ENCODE measurements at places on chromosomes 6 and 20.

DNA sequence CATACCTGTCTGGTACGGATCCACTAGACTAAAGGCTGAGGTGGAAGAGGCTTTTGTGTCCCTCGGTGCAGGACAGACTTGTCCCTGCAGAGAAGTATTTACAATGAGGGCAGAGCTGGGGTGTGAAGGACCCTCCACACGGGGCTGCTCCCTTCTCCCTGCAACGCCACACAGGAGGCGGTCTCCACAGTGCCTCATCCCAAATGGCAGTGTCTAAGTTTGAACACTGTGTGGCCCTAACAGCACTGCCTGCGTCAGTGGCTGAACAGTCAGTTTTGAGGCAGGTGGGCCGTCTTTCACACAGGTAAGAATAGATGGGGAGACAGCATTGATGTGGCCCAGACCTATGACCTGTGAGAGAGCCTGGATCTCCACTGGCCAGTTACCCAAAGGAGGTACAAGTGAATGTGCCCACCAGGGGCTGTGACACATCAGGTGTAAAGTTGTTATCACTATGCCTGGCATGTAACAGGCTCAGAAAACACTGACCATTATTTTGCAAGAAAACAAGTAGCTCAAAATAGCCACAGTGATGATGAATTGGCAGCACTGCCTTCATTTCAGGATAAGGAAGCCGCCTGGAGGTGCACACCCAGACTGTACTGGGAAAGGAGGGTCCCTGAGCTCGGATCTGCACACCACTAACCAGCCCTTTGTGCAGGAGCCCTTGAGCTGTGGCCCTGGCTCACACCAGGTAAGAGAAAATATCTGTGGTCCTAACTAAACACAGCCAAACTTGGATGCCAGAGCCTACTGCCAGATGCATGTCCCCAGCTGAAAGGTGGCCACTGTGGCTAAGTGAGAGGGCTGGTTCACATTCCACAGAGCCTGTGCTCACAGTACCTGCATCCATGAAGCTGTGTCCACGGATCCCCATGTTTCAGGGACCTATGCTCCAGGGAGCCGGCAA is 246.7 kb downstream of the DLL1 start:
- no peak for DNase-seq

- DNase-seq: no peak
Measured at GRCh38 chr6:26269531-26270485, 95.2 kb upstream of the BTN3A2 start.

GRCh38 chr20:34675993-34676641 is 775 bp downstream of the PIGU start:
- no peak for DNase-seq

DNA sequence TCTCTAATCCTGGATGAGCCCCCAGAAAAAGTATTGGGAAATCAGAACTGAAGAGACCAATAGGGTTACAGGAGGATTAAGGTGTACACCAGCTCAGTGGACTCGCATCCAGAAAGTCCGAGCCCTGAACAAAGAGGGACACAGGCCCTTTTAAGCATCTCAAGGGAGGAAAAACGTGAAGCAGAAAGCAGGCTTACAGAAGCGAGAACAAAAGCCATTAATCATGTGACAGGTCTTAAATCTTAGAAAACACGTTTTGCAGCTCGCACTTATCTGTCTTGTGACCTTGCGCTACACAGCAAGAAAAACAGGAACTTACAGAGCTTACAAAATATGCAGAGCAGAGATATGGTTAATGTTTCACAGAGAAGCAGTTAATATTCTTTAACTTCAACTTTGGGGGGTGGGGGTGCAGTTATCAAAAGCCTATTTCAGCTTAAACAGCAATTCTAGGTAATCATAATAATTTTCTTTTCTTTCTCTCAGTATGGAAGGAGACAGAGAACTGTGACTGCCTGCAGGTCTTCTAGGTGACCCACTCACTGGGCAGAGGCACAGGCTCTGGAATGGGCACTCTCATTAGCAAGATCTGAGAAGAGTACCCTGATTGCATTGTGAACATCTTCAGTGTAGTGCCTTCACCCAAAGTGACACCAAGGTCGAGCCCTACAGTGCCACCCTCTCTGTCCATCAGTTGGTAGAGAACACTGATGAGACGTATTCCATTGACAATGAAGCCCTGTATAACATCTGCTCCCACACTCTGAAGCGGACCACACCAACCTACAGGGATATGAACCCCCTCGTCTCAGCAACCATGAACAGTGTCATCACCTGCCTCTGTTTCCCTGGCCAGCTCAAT is 65.0 kb upstream of the MOCS1 start:
- no peak for DNase-seq

- peak; percentile 69 for DNase-seq
Measured at GRCh38 chr6:145749632-145750031, 14.3 kb upstream of the EPM2A start.

DNA sequence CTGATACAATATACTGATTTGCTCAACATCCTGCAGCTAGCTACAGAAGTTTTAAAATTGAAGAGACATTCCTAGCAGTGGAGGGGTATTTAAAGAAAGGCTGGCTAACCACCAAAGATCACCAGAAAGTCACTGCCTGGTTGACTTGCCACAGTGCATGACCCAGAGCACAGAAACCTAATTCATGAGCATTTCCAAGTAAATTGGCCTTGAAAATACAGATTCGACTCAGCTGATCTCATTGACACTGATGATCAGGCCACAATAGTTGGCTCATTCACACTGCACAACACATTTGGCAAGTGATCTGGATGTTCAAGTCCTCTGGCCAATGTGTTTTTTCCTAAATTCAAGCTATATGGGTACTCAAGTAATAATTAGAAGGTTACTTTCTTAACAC is 13.3 kb upstream of the TDRD6 start:
- no peak for DNase-seq

- no peak for DNase-seq
Measured at GRCh38 chr6:30394139-30394538, 49.2 kb downstream of the RPP21 start.

DNA sequence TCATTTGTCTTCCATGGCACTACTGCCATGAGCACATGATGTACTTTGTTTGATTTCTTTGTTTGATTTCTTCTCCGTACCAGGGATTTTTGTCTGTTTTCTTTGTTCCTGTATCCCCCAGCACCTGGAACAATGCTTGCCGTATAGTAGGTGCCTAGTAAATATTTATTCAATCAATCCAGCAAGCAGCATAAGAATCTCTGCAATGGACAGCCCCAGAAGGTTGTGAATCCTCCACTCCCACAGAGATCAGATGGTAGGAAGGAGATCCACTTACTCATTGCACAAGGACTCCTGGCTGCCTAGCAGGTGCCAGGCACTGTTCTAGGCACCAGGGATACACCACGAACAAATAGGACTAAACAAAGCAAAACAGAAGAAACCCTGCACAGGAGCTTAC is 6.7 kb upstream of the SYNJ2 start:
- no peak for DNase-seq

GRCh38 chr6:46915866-46916265 is 5.9 kb downstream of the ADGRF5 start:
- no peak for DNase-seq

DNA sequence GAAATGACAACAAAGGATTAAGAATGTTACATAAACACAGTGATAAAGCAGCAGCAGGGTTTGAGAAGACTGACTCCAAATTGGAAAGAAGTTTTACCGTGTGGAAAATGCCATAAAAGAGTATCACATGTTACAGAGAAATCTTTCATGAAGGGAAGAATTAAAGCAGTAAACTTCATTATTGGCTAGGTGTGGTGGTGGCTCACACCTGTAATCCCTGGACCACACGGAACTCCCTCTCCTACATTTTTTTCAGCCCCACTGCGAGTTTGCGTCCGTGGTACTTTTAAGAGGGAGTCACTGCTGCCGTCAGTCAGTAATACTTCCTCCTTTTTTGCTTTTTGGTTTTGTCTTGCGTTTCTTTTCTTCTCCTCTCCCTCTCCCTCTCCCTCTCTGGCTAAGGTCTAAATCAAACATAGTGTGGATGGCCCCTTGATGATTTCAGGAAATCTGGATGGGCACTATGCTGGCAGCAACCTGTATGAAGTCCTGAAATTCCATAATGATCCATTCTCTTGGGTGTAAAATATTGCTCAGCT is 112.3 kb downstream of the MAN1A1 start:
- peak; percentile 25 for DNase-seq

- DNase-seq: no peak
Measured at GRCh38 chr6:30820193-30820592, 64.1 kb upstream of the DDR1 start.

DNA sequence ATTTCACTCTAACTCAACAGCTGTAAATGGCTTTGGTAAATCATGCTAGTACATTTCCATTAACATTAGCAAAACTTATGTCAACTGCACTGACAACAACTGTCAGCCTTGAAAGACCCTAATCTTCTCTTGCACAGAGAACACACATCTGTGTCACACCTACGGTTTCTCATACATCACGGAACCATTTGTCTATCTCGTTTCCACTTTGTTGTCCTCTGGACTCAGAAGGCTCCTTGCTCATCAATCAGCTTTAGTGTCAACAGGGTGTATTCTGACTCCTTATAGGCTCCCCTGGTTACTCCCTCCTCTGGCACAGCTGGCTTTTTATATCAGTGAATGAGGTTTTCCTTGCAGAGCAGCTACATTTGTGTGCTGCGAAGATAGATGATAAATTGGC is 49.3 kb downstream of the CD83 start:
- no peak for DNase-seq

DNA sequence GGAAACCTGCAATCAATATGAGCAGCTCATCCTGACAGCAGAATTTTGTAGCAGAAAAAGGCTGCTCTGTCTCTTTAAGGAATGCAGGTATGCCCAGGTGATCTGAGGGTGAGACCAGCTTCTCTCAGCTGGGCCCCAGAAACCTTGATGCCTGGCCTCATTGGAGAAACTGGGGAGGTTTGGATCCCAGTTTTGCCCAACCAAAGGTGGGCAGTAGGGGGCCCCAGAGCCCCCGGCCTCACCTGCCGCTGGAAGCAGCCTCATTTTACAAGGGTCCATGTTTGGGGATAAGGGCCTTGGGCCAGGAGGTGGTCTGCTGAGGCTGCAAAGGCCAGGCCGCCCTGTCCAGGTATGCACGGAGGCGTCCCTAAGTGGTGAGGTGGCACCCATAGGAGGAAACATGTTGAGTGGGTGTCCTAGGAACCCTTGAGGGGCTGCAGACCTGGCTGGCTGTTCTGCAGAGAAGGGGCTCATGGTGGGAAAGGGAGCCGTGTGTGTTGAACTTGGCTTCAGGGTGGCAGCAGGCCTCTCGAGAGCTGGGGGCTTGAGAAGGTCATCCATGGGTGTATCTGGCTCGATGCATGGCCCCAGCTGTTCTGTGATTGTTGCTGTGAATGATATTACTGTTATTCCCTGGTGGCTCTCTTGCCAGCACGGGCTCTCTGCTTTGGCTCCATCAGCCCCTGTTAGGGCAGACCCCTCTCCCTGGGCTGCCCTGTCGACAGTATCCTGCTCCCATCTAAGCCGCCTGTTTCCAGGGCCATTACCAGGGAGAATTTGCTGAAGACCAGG is 208.4 kb downstream of the CDH4 start:
- no peak for DNase-seq

DNA sequence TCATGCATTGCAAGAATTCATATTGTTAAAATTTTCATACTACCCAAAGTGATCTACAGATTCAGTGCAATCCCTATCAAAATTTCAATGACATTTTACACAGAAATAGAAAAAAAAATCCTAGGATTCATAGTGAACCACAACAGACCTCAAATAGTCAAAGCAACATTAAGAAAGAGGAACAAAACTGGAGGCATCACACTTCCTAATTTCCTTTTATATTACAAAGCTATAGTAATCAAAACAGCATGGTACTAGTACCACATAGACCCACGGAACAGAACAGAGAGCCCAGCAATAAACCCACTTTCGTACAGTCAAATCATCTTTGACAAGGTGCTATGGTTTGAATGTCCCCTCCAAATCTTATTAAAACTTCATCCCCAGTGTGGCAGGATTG is 39.7 kb downstream of the NTSR1 start:
- peak; percentile 35 for DNase-seq

GRCh38 chr6:26022132-26022472 is 59.5 kb downstream of the TRIM38 start:
- DNase-seq: peak; percentile 94

GRCh38 chr6:143699430-143699825 is 21.7 kb downstream of the PHACTR2 start:
- no peak for DNase-seq

- DNase-seq: no peak
Measured at GRCh38 chr6:30465595-30466306, 23.6 kb upstream of the HLA-E start.

DNA sequence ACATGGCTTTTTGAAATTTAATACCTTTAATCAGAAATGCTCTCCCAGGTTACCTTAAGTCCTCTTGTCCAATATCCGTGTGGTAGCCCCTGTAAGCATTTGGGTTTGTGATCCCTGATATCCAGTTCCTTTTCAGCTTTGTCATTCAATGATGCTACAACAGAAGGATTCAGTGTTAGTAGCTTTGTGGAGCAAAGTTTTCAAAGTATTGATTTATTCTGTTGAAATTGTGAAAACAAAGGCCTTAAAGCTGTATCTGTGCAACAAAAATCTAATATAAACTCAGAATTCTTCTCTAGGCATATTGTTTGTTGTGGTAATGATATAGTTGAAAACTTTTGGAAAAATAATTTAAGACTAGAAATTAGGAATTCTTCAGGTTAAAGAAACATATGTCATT is 91.9 kb downstream of the ADGRB3 start:
- DNase-seq: no peak

GRCh38 chr6:15465212-15465611 is 197.6 kb downstream of the DTNBP1 start:
- DNase-seq: no peak

DNA sequence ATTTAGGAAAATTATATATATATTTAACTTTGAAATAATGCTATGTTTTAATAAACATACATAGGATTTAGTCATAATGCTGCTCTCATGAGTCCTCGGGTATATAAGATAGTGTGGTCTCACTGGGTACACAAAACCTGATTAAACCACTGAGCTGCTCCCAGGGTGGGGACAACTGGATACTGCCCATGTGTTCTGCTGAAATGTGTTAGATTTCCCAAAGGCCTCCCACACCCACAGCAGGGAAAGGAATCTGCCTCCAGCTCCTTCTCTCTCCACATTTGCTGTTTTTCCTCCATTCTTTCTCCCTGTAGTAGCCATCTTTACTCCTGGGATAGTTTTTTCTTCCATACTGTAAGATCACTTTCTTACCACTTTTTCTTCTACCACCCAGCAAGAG is 69.2 kb upstream of the TRAF3IP2 start:
- no peak for DNase-seq

DNA sequence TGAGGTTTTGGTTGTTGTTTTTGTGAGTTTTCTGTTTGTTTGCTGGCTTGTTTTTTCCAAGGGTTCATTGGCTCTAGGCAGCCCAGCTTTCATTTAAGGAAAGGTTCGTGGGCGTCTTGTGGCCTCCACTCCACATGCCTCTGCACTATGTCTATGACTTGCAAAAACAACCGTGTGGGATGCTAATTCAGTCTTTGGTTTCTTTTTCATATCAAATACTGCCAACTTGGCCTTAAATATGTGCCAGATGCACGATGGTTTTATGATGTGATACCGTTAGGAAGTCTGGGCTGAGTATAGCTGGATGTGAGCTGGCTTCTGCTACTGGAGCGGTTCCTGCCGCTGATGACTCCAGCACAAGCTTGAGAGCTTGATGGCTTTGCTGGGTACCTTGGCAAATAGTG is 96.3 kb downstream of the BMP2 start:
- no peak for DNase-seq

All from AML-193 (cell line).